ENCODE measurements at places on chromosomes 4 and X. TPM values are rescaled to one million over a fixed set of nuclear protein-coding genes. Genes with fewer than 3 reads are reported as not detected.

The CT47A1 gene
- not detected for polyA plus RNA-seq

The NXF3 gene
- polyA plus RNA-seq, result not detected

The RASL11B gene
- polyA plus RNA-seq, result 1.5 TPM

The ARHGAP36 gene
- polyA plus RNA-seq, result not detected

The DKC1 gene
- 53.7 TPM for polyA plus RNA-seq

The NAP1L3 gene
- 0.08 TPM for polyA plus RNA-seq

The CXCL1 gene
- polyA plus RNA-seq, result 42.3 TPM

The STAP1 gene
- not detected for polyA plus RNA-seq

The HSD17B13 gene
- not detected for polyA plus RNA-seq

The GPR143 gene
- 1.3 TPM for polyA plus RNA-seq

The SLITRK2 gene
- not detected for polyA plus RNA-seq

The CT47B1 gene
- polyA plus RNA-seq, result not detected

The KIF4A gene
- 8.4 TPM for polyA plus RNA-seq

The INTU gene
- 0.81 TPM for polyA plus RNA-seq

The TMSB15B gene
- 20.0 TPM for polyA plus RNA-seq

The TLR1 gene
- polyA plus RNA-seq, result 0.06 TPM

The TIMM17B gene
- polyA plus RNA-seq, result 102 TPM

The ESX1 gene
- not detected for polyA plus RNA-seq

The NCAPG gene
- 19.2 TPM for polyA plus RNA-seq

The PDGFC gene
- 14.2 TPM for polyA plus RNA-seq

The SPIN2A gene
- polyA plus RNA-seq, result 0.08 TPM

The TIGD4 gene
- 0.07 TPM for polyA plus RNA-seq

The GLOD5 gene
- polyA plus RNA-seq, result not detected

The CT55 gene
- polyA plus RNA-seq, result not detected

The CLCN5 gene
- polyA plus RNA-seq, result 0.47 TPM

The LDB2 gene
- not detected for polyA plus RNA-seq

The GAB3 gene
- polyA plus RNA-seq, result 0.04 TPM

The SLC4A4 gene
- 1.4 TPM for polyA plus RNA-seq

The CSTF2 gene
- polyA plus RNA-seq, result 19.8 TPM

The MAGEC1 gene
- not detected for polyA plus RNA-seq

The ATP1B4 gene
- not detected for polyA plus RNA-seq

The TMEM35A gene
- polyA plus RNA-seq, result 0.07 TPM

The SHROOM3 gene
- 3.0 TPM for polyA plus RNA-seq

The WDFY3 gene
- 4.1 TPM for polyA plus RNA-seq

The NAT8L gene
- polyA plus RNA-seq, result 0.02 TPM

The TMEM156 gene
- 0.72 TPM for polyA plus RNA-seq

The F8 gene
- polyA plus RNA-seq, result 0.78 TPM

The SLC10A4 gene
- polyA plus RNA-seq, result not detected

The SSX1 gene
- not detected for polyA plus RNA-seq

The RNF212 gene
- polyA plus RNA-seq, result 0.37 TPM

The PRDM8 gene
- 3.5 TPM for polyA plus RNA-seq

The HGFAC gene
- not detected for polyA plus RNA-seq

The ARL9 gene
- polyA plus RNA-seq, result 1.5 TPM

The CEP135 gene
- polyA plus RNA-seq, result 1.5 TPM
